GM06990 (cell line): ENCODE measurements at places on chromosomes 1 and 21.

GRCh38 chr21:37074546-37074945 lies 1.5 kb downstream of the TTC3 start:
- DNase-seq = no peak

GRCh38 chr1:87202922-87203655 lies 125.6 kb upstream of the LMO4 start:
- peak; percentile 48 for DNase-seq

- DNase-seq = peak; percentile 50
Observed at GRCh38 chr1:109906160-109906838, 4.3 kb upstream of the CSF1 start.

- DNase-seq = no peak
Observed at GRCh38 chr1:30844631-30845030, 63.9 kb downstream of the SDC3 start.

GRCh38 chr1:247110627-247111258 lies 6.6 kb upstream of the ZNF669 start:
- DNase-seq = no peak

DNA sequence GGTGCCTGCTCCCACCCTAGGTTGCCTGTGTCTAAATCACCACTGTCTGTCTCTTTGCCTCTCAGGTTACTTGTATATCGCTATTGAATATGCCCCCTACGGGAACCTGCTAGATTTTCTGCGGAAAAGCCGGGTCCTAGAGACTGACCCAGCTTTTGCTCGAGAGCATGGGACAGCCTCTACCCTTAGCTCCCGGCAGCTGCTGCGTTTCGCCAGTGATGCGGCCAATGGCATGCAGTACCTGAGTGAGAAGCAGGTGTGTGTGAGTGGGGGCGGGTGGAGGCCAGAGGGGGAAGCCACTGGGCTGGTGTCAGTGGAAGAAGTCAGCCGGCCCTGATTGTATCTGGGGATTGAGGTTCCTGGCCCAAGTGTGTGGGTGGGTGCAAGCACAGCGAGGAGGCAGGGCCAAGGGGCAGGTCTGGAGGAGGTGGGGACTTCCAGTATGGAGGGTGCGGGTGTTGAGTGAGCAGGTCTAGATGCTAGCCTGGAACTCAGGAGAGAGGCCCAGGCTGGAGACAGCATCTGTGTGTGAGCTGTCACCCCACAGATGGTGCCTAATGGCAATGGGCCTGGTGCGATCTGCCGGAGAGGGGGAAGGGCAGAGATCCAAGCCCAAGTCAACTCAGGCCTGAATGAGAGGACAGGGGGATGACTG lies 17.2 kb downstream of the TIE1 start:
- DNase-seq = no peak

DNA sequence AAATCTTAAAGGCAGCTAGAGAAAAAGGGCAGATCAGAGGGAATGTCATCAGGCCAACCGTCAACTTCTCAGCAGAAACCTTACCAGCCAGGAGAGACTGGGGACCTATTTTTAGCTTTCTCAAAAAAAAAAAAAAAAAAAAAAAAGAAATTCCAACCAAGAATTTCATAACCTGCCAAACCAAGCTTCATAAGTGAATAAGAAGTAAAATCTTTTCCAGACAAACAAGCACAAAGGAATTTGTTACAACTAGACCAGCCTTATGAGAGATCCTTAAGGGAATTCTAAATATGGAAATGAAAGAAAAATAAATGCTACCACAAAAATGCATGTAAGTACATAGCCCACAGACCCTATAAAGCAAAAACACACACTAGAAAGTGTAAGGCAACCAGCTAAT lies 267.7 kb downstream of the AKT3 start:
- no peak for DNase-seq
